ENCODE measurements at places on chromosomes 1 and 21.
A peak's percentile ranks its signal among the peaks of the same experiment; 100 is the strongest.

GRCh38 chr1:22234476-22235030 lies 91.7 kb upstream of the WNT4 start:
- no peak for DNase-seq

GRCh38 chr1:14745789-14746188 lies 147.3 kb downstream of the KAZN start:
- DNase-seq, result no peak

DNA sequence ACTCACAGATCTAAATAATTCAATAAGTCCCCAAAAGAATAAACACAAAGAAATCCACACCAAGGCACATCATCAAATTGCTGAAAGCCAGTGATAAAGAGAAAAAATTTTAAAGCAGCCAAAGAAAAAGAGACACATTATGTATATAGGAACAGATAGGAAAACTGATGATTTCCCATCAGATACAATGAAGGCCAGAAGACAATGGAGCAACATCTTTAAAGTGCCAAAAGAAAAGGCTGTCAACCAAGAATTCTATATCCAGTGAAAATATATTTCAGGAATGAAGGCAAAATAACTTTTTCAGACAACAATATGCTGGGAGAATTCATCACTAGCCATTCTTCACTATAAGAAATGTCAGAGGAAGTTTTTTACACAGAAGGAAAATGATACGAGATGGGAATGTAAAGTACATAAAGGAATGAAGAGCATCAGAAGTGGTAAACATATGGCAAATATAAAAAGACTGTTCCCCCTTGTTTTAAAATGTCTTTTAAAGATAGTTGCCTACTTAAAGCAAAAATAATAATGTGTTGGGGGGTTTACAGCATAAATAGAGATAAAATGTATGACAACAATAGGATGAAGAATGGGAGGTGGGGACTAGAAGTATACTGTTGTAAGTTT lies 9.4 kb upstream of the MYOG start:
- no peak for DNase-seq

DNA sequence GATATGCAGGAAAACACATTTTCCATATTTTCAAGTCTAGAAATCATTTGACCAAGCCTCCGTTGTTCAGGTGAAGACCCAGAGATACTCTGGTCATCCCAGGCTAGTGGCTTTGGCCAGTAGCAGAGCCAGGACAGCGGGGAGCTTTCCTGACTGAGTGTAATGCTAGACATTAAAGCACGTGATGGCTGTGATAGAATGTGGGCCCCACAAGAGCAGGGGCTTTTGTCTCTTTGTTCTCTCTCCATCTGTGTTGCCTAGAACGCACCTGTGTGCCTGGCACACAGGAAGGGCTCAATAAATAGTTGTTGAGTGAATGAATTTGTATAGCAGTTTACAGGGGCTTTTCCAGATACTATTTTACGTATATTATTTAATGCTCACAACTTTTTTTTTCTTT lies 9.0 kb upstream of the CORT start:
- DNase-seq, result no peak

- DNase-seq, result no peak
These were observed 55.2 kb upstream of the GNG12 start for GRCh38 chr1:67888216-67889106.

DNA sequence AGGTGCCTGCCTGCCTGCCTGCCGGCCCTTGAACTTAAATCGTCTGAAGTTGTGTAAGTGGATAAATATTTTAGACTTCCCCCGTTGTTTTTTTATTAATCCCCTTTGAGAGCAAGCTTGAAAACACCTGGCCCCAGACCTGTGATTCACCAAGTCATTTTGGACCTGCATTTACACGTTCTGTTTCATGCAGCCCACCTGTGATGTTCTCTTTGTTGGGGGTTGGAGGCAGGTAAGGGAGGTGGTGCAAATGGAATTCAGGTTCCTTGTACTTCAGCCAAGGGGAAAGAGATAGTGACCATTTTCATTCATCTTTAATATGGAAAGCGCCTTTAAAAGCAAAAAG lies 1.2 kb downstream of the SLC37A1 start:
- DNase-seq, result no peak

- no peak for DNase-seq
These were observed 23.1 kb upstream of the TRAF3IP3 start for GRCh38 chr1:209732725-209733124.

- DNase-seq, result no peak
These were observed 230.3 kb downstream of the C1orf94 start for GRCh38 chr1:34406833-34407539.

DNA sequence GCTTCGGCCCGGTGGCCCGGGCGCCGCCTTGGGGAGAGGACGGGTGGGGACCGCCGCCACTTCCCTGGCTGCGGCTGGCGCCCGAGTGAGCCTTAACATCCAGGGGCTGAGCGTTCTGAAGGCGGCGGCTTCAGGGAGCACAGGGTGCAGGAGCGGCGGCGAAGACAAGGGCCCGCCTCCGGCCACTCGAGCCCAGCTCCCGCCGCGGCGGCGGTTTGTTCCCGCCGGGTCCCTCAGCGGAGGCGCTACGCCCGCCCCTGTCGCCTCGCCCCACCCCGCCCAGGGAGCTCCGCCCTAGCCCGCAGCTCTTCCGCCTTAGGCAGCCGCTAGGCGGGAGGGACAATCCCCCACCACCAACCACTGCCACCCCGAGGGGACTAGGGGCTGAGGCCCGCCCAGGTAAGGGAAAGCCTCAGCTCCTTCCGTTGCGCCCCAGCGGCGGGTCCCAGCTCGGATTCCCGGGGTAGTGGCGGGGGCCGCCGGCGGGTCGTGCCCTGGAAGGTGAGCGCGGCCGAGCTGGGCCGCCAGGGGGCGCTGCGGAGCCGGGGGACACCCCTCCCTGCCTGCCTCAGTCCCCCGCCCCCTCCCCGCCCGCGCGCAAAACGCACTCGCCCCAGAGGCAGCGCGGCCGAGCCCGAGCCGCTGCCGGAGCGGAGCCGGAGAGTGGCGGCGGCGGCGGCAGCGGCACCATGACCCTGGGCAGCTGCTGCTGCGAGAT lies at the start of gene FOXD2:
FOXD2 (plus strand) TSS at position 598 of the 718 bp plus-strand sequence; CDS start at position 690, 92 bp downstream.
- peak; percentile 93 for DNase-seq

- no peak for DNase-seq
These were observed 106.6 kb downstream of the ACTL8 start for GRCh38 chr1:17861685-17862084.

- DNase-seq, result no peak
These were observed 87.9 kb upstream of the LMO4 start for GRCh38 chr1:87240661-87241285.

- no peak for DNase-seq
These were observed 177.6 kb downstream of the GABPA start for GRCh38 chr21:25912402-25912746.

- DNase-seq, result no peak
These were observed 57.2 kb downstream of the DNAI4 start for GRCh38 chr1:66867501-66867900.

- DNase-seq, result peak; percentile 58
These were observed 17.8 kb upstream of the MAST2 start for GRCh38 chr1:45785583-45785982.

DNA sequence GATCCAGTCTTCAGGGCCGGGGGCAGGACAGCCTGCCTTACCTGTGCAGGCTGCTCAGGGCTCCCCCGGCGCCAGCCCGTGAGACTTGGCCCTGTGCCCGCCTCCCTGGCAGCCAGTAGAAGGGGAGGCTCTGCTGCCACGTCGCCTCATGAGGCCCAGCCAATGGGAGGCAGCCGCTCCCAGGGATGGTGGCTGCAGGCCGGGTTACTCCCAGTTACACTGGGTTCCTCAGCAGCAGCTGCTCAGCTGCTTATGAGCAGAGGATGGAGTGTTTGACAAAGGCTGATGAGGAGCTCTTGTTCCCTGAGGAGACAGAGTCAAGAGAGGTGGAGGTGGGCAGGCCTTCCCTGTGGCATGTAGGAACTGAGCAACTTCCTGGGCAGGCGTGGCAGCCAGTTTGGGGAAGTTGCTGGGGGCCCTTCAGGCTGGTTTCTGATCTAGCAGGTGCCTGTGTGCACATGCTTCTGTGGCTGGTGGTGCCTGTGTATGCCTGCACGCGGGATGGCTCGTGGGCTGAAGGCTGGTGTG lies 5.5 kb downstream of the MFSD2A start:
- no peak for DNase-seq

- DNase-seq, result no peak
These were observed 260.3 kb downstream of the DPYD start for GRCh38 chr1:97660431-97661105.

DNA sequence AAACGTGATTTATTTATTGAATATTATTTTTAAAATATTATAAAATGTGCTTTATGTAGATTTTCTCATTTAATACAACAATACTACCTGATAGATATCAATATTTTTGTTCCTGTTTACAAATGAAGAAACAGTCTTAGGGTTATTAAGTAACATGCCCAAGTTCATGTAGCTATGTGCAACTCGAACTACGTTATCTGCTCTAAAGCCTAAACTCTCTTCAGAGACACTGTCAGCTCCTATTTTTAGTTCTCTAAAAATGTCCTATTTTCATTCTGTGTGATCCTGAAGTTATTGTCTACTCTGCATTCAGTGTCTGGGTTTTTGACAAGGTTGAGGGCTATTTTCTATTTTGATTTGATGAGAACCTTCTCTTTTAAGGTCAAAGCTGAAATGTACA lies 550.1 kb upstream of the B3GALT2 start:
- DNase-seq, result no peak

DNA sequence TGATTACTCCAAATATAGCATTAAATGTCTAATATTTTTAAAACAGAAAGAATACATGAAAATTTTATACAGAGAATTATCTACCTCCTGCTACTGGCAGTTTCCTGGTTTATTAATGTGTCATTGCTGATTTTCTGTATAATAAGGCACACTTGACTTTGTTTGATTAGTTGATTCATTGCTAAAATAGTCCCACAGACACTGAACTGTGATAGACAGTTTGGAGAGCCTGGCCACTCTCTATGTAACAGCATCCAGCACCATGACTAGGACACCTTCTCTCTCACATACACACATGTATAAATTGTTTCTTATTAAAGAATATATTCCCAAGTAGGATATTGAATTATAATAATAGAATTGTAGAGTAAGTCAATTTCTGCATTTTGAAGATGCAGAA lies 368.5 kb upstream of the SNX7 start:
- DNase-seq, result no peak

- DNase-seq, result no peak
These were observed 7.6 kb downstream of the GPA33 start for GRCh38 chr1:167082511-167083027.

- no peak for DNase-seq
These were observed 7.3 kb downstream of the KIF21B start for GRCh38 chr1:201016211-201016651.

DNA sequence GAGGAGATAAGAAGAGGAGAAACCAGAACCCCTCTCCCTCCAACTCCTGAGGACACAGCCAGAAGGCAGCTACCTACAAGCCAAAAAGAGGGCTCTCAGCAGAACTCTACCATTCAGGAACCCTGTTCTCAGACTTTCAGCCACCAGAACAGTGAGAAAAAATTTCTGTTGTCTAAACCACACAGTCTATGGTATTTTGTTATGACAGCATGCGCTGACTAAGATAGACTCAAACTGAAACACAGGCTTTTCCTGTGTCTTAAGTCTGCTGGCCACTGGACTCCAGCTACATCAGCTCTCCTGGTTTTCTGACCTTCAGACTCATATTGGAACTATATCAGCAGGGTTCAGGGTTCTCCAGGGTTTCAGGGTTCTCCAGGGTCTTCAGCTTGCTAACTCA lies 126.5 kb upstream of the TNFSF4 start:
- DNase-seq, result no peak

DNA sequence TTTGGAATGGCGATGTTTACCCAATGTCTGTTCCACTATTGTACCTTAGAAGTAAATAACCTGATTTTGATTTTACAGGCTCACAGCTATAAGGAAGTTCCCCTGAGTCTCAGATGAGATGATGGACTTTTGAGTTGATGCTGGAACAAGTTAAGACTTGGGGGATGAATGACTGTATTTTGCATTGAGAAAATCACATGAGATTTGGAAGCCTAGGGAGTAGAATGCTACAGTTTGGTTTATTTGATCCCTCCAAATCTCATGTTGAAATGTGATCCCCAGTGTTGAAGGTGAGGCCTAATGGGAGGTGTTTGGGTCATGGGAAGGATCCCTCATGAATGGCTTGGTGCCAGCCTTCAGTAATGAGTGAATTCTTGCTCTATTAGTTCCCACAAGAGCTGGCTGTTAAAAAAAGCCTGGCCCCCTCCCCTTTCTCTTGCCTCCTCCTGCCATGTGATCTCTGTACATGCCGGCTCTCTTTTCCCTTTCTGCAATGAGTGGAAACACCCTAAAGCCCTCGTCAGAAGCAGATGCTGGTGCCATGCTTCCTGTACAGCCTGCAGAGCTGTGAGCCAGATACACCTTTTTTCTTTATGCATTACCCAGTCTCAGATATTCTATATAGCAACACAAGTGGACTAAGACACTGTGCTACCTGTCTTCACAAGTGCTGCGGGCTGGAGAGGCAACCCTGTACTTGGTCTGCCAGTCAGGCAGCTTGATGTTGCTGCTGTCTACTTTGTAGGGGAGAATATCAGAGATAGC lies 77.0 kb upstream of the TLR5 start:
- DNase-seq, result no peak

DNA sequence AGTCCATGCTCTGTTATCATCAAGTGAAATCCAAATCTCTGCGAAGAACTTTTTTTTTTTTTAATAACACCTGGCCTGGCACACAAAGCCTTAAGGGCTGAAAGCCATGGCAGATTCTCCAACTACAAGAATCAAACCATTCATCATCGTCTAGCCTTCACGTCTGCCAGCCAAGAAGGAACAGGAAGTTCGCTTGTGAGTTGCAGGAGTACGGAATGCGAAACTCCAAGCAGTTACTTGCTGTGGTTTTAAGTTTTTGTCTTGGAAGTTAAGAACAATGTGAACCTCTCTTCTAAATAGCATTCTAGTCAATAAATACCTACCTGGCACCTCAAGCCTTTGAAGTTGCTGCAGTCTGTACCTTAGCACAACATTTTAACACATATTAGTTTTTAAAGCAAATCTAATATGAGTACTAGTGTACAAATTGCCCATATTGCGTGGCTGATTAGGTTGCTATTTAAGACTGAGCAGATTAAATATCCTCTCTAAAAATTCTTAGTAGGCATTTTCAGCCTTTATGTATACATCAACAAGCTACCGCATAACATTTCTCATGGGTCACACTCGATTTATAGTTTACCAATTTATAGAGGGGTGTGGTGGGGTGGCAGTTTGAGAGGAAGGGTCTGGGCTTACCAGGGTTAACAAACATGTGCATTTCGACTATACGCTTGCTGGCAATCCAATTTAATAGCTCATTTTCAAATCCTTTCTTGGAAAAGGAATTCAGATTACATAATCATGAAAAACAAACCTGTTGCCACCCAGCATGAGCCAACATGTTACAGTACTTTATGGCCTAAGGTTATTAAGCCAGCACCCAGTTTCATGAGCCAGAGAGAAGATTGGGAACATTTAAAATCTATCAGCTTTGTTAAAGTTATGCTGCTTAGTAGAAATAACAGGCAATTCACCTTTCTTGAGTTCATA lies 22.2 kb upstream of the PTPN14 start:
- no peak for DNase-seq

DNA sequence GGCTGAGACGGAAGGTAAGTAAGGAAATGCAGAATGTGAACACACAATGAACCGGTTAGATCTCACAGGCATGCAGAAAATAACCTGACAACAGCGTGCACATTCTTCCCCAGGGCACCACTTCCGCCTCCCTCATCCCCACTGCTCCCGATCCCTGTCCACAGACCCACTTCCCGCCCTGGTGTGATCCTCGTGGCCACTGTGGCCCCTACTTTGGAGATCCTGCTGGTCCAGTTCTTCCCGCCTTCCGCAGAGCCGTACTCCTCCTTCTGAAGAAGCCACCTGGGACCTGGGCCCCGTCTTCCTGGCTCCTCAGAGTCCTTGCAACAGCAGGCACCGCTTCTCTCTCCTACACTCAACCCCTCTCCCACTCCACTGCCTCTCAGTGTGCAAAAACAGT lies 1.4 kb upstream of the GSTM4 start:
- no peak for DNase-seq

All from CD4-positive, alpha-beta T cell treated with Interleukin-12 subunit alpha and Interleukin-12 subunit beta, for 1 hour (primary cell).